ENCODE measurements at places on chromosomes 6 and 20.
A peak's percentile ranks its signal among the peaks of the same experiment; 100 is the strongest.

GRCh38 chr6:36302227-36302976, 32.5 kb downstream of the PNPLA1 start:
- DNase-seq = peak; percentile 69

DNA sequence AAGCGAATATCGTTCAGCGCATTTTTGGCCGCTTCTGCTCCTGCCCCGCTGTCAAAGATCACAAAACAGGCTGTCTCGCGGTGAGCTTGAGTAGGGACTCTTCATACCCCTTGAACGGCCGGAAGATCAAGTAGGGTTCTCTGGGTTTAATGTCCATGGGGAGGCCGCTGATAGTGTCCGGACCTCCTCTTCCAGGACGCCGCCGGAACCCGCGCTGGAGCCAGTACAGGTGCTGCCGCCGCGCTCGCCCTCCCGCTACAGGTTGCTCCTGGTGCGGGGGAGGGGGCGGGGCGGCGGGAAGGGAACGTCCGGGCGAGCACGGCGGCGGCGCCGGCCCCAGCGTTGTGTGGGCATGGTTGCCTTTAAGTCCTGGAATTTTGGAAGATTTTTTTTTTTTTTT, 67.4 kb downstream of the KHDC1L start:
- DNase-seq = no peak

DNA sequence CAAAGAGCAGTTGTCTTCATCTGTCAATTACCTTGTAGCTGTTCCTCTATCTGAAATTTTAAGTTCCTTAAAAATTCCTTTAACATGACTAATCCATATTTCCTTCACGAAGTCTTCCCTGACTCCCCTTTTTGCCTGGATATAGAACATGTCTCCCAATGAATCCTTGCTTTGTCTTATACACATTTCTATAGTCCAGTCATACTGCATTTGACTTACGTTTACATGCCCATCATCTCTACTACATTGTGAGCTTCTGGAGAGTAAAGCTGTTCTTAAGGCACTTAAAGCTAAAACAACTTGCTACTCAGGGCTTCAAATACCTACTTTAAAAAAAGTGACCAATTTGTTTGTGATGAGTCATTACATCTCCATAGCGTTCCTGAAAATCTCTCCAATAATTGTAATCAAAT, 4.9 kb downstream of the REV3L start:
- no peak for DNase-seq

- DNase-seq = no peak
These were observed 138.9 kb downstream of the CDK19 start for GRCh38 chr6:110676396-110676795.

DNA sequence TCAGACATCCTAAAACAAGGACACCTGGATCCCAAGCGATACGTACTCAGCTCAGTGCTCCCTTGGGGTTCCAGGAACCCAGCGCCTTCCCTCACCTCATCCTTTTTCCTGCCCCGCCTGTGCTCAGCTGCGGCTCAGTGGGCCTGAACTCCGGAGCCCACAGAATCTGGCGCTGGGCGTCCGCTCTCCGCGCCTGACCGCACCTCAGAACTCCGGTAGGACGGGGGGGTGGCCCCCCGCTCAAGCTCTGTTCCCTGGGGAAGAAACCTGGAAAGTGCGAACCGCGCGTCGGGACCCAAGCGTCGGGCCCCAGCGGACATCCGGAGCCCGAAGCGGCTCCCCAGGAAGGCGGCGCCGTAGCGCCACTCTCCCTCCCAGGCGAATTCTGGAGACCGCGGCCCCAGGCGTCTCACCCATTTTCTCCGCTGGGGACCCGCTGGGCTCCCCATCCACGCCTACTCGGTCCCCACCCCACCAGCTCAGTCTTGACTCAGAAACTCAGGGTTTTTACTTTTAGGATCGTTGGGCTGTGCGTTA, 336 bp upstream of the LY6G5C start:
- peak; percentile 56 for DNase-seq

DNA sequence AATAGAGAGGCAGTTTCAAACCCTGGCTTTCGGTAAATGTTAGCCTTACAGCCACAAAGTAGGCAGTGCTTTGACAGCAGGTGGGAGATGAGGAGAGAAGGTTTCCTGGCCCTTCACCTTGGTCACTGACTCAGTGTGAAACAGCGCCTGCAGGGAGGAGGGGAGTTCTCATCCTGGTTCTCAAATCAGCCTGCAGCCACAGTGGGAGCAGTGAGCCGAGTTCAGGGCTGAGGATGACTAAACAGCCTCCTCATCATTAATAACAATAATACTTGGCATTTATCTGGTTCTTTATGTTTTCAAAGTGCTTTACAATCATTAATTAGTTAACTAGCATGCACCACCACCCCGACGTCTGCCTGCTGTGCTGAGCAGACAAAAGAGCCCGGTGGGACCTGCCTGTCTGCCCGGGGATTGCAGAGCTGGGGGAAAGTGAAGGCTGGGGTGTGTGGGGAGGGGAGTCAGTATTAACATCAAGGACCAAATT, 59.6 kb downstream of the PRDM1 start:
- no peak for DNase-seq

DNA sequence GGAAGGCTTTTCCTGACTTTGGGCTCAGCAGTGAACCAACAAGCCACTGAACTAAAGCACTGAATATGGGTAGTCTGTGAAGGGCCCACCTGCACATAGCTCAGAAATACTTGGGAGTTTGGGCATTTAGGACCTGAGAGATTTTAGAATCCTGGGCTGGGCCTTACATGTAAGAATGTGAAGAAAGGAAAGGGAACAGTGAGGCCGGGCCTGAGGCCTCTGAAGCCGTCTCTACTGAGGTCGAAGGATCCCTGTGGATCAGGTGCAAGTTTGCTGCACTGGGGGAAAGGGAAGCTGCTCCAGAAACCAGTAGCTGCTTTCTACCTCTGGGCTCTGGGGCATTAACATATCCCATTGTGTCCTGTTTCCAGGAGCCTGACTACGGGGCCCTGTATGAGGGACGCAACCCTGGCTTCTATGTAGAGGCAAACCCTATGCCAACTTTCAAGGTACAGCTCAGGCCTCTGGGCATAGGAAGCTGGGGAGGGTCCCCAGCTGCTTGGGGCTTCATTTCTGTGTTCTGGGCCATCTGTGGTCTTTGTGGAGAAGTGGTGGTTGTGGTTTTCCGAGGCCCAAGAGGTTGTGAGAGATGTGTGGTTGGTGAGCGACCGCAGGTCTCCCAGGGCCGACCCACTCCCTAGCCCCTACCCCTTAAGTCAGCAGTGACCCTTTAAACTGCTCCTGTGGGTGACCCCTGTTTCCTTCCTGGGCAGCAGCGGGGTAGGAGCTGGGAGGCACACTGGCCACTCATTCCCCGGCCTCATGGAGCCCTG, 30.3 kb downstream of the PLCG1 start:
- DNase-seq = no peak
